Activated CD4-positive, alpha-beta memory T cell treated with anti-CD3 and anti-CD28 coated beads, Interleukin-2, amount 10 ng/mL, durations not matched to agents 7 days and 5 days (primary cell): ENCODE measurements at places on chromosomes 16 and 17.

- DNase-seq = no peak
Observed at GRCh38 chr16:22419908-22420307, 45.5 kb upstream of the CDR2 start.

- no peak for DNase-seq
Observed at GRCh38 chr16:4958510-4959438, 644 bp downstream of the SEC14L5 start.

DNA sequence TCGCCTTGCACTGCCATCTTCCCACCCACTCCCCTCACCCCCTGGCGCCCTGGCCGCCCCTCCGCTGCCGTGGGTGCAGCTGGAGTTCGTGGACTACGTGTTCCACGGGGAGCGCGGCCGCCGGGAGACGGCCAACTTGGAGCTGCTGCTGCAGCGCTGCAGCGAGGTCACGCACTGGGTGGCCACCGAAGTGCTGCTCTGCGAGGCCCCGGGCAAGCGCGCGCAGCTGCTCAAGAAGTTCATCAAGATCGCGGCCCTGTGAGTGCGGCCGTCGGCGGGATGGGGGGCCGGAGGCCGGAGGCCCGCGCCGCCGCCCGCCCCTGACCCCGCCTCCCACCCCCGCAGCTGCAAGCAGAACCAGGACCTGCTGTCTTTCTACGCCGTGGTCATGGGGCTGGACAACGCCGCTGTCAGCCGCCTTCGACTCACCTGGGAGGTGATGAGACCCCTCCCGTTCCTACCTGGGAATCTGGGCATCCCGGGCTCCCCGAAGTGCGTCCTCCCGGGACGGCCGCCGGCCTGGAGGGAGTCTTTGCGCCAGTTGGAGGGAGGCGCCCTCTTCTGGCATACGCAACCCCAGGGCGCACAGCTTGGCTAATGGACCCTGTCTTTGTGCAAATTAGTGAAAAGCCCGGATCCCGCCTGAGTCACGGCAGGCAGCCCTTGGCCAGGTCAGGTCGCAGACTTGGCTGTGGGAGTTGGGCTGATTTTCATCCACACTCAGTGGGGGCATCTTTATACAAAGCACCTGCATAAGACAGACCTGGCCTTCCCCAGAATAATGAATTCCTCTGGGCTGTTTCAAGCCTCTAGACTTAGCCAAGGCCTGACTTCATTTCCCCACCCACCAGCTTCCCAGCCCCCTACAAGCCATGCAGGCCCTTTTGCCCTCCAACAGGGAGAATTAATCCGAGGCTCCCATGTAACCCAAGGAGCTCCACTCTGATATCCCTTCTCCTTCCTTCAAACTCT, 14.3 kb downstream of the RAPGEFL1 start:
- peak; percentile 75 for DNase-seq

DNA sequence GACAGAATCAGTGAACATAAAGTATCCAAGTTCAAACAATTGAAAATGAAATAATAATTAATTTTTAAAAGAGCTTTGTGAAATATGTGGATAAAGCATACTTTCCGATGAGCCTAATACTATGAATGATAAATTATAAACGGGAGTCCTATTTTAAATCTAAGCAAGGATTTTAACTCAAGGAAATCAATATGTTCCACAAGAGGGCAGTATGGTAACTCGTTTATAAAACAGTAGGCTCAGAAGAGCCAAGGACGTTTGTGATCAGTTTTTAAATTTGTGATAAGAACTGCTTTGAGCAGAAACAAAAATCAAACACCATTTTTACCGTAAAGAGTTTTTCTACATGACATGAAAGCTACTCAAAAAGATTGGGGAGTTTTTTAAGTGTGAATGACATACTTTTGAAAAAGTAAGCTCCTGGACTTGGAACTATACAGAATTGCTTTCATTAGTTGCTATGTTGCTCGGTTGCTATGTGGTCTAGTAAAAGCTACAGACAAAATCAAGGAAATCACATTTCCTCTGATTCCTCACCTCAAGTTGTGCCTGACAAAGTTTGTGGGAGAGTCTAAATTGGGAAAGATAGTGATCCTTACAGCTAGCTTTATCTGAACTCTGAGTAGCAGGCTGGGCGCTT, 11.8 kb upstream of the TEKT1 start:
- DNase-seq = no peak

- no peak for DNase-seq
Observed at GRCh38 chr16:72848759-72849664, 198.9 kb downstream of the ZFHX3 start.

GRCh38 chr16:50371936-50372595, 3.3 kb upstream of the BRD7 start:
- DNase-seq = no peak

DNA sequence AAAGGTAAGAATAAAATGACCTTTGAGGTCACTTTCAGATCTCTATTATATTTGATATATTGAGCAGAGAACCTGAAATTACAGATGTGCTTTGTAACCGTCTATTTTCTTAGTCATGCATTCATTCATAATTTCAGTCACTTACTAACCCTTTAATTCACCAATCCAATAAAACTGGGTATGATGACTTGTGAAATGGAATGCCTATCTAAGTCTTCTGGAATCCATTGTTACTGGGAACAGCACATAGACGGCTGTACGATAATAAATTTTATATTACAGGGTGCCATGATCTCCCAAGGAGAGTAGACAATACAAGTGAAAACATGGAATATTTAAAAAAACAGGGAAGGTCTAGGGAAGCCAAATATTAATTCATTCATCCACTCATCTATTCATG, 22.9 kb downstream of the CDH11 start:
- no peak for DNase-seq

DNA sequence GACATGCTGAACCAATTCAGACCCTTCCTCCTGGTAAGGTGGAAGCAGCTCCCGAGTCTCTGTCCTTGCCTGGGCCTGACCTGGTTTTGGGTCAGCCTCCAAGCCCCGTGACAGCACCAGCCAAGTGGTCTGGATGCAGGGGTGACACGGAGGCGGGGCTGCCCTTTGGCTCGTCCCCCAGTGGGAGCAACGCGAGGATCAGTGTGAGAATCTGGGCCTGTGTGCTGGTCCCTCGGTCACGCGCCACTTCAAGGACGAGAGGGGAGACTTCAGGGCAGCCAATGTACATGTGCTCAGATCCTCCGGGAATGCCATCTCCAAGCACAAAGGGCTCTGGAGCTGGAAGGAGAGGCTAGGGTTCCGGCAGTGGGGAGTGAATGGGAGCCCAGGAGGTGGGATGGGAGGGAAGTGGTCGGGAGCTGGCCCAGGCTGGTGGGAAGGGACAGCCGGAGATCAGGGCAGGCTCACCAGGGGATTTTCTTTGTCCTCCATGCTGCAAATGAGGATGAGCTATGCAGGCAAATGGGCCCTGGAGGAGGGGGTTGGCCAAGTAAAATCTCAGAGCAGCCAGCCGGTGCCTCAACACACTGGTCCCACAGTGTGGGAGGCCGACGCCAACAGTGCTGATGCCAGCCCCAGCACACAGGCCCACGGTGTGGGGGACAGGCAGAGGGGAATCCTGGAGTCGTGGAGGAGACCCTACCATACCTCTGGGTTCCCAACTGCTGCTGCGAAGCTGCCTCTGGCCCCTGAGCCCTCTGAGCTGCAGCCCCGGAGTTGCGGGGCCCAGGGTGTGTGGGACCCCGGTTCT, 4.2 kb upstream of the NDRG4 start:
- no peak for DNase-seq

DNA sequence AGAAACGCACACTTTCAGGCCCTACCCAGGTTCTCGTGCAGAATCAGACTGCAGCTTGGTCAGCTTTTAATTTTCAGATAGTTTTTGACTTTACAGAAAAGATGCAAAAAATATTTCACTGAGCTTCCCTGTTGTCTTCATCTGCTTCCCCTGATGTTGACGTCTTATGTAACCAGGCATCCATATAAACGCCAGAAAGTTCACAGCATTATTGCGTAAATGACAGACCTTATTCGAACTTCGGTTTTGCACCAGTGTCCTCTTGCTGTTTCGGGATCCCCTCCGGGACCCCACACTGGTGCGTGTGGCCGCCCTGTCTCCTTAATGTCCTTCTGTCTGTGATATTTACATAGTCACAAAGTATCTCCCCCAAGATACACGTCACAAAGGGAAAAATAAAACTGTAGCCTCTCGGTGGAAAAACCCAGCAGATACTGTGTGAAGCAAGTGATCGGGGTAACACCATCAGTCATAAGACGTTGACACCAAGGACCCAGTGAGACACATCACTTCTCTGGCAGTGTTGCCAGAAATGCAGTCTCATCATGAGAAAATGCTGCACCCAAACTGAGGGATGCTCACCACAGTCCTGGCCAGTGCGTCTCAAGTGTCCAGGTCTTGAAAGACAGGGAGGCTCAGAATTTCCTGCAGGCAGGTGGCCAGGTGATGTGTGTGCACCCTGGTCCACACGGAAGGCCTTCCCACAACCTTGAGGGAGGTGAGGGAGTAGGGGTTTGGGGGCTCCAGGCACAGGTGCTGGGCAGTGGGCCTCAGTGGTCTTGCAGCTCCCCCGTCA, 4.3 kb downstream of the BANP start:
- peak; percentile 26 for DNase-seq

- no peak for DNase-seq
Observed at GRCh38 chr16:87412371-87412995, 20.3 kb downstream of the MAP1LC3B start.

DNA sequence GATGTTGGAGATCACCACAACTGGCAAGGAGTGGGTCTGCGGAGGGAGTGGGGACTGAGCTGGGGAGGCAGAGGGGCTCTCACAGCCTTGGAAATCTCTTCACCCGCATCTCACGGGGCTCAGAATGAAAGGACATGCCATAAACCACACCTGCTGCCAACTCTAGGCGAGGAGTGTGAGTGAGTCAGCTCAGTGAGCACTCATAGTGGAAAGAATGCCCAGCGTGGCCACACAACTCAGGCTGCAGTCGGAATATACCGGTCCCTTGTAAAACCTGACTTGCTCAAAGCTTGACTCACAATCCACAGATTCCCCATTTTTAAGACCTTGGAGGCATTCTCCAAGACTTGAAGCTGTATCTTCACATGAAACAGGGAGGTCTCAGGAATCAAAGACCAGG, 36.7 kb downstream of the STAT5A start:
- no peak for DNase-seq

DNA sequence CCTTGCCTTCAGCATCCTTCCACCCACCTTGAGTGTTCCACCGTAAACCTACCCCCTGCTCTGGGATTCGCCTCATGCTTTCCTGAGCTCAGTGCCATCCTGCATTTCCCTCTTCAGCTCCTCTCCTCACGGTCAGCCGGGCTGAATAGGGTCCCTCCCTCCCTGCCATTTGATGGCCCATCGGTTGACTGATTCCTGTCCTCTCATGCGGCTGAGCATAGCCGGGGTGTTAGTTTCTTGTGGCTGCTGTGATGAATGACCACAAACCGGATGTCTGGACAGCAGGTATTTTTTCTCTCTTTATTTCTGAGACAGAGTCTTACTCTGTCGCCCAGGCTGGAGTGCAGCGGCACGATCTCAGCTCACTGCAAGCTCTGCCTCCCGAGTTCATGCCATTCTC, 44.1 kb upstream of the MGAT5B start:
- no peak for DNase-seq

DNA sequence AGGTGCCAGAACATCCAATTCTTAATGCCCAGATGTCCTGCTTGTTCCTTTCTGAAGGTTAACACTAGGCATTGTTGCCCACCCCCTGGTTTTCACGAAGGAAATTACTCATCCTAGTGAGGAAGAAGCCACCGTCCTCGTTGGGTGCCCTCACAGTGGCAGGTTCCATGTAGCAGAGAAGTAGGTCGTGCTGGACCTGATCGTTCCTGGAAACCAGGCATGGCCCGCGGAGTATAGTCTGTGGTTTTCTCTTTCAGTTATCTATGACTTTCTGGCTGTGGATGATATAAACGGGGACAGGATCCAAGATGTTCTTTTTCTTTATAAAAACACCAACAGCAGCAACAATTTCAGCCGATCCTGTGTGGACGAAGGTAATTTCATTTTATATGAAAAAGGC, 16.5 kb downstream of the RGS11 start:
- DNase-seq = no peak

- DNase-seq = no peak
Observed at GRCh38 chr17:44688675-44689476, 700 bp downstream of the CCDC43 start.

DNA sequence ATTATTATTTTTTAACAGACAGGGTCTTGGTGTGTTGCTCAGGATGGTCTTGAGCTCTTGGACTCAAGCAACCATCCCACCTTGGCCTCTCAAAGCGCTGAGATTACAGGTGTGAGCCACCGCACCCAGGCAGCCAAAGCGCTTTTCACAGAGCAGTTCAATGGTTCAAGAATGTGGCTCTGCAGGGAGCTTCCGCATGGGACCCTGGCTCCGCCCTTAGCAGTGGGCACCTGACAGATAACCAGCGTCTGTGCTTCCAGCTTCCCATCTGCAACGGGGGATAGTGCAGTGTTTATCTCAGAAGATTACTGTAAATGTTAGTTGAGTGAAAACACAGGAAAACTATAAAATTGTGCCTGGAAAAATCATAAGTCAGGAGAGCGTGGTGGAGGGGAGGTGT, 99.4 kb downstream of the KCNJ12 start:
- no peak for DNase-seq

GRCh38 chr17:50352693-50353599, 7.0 kb downstream of the XYLT2 start:
- DNase-seq = no peak

DNA sequence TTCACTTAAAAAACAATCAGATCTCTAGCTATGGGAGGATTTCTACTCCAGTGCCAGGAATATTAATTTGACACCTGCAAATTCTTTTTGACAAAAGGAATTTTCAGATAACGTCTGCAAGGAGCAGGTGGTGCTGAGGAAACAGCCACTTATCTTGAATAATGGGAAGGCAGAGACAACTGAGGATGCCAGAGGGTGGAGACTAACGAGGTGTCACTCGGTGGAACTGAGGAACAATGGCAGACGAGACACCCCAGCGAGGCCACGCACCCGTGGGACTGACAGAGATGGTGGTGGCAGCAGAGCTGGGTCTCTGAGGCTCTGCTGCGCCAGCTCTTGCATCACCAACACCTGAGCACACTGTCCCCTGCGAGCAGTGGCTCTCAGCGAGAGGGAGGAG, 42.2 kb downstream of the VAC14 start:
- no peak for DNase-seq

- no peak for DNase-seq
Observed at GRCh38 chr17:81257533-81257932, 18.4 kb downstream of the NDUFAF8 start.

- no peak for DNase-seq
Observed at GRCh38 chr17:3916825-3917224, 560 bp upstream of the P2RX1 start.

DNA sequence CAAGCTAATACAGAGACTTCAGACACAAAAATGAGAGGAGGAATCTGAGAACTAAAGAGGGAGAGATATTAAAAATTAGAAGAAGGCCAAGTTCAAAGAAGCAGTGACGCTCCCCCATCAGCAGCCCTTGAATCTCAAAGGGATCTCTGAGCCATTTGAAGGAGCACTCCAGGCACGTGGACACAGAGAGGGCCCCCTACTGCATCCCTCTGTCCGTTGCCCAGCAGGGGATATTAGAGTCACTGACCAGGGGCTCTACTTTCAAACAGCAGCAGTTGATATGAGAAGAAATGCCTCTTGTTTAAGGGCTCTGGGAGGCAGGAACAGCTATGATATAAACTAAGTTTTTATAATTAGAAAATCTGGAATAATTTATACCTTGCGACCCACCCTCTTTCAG, 479.0 kb upstream of the SALL1 start:
- no peak for DNase-seq

- no peak for DNase-seq
Observed at GRCh38 chr16:76114681-76115080, 162.5 kb upstream of the CNTNAP4 start.
